Tibial nerve (tissue), 4 donors: ENCODE measurements at places on chromosomes 4 and X.

DNA sequence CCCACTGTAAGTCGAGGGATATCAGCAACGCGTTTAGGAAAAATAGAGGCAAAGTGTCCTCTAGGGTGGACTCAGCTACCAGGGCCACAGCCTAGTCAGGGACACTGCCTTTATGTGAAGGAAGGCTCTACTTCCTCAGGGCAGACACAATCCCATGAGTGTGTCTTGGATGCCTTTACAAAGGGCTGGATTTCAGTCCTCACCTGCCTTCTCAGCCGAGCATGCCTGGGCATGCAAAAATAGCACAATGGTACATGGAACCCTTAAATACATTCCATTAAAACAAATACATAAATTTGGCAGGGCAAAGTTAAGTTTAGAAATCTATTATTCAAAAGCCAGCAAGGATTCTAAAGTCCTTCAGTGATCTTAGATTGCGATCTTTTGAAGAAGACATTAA, 51.1 kb downstream of the DMD start:
- no peak for DNase-seq

DNA sequence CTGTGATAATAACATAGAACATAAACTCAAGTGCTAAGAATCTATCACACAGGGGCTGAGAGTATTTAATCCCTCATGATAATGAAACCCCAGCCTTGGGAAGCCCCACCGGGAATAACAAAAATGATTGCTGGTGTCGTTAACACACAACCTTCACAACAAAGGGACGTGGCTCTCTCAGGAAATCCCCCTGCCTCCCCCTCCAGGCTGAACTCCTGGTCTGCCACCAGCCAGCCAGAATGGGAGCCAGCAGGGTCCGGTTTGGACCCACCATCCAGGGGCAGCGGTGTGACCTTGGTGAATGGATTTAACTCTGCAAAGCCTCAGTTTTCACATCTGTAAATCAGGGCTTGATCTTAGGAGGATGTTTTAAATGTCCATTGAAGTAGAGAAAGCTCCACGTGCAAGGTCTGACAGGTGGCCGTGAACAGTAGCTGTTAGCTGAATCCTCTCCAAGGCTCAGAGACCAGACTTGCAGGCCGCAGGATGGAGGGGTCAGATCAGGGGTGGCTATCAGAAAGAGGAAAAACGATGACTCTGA, 46.5 kb downstream of the ABLIM2 start:
- DNase-seq, result no peak

- no peak for DNase-seq
Measured at GRCh38 chrX:44303119-44303518, 40.4 kb downstream of the EFHC2 start.

GRCh38 chr4:150078041-150078578, at the start of gene DCLK2:
Gene DCLK2 (plus strand): TSS chr4:150078445. CDS start chr4:150079028, 583 bp downstream.
- peak; percentile 17 for DNase-seq

DNA sequence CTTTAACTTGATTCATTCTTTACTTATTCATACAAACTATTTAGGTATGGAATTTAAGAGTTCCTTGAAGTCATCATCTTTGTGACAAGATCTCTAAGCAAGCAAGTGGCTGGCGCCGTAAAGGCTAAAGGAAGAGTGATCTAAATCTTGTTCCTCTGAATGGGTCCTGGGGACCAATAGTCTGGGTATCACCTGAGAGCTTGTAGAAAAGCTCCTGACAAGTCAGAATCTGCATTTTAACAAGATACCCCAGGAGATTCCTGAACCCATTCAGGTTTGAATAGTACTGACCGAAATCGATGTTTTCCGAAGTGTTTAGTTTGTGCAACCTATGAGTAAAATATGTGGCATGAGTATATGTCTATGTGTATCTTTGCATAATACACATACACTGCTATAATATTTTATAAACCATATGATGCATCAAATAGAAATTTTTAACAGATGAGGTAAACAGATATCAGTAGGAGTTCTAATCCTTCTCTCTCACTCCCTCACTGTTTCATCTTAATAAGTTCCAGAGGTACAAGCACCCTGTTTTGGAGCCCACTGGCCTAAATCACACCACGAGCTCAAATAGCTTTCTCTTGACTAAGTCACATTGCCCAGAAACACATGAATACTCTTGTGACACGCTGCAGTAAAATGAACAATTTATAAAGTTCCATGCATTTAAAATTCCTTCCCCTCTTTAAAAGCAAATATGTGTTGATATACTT, 170.0 kb downstream of the RELL1 start:
- no peak for DNase-seq

DNA sequence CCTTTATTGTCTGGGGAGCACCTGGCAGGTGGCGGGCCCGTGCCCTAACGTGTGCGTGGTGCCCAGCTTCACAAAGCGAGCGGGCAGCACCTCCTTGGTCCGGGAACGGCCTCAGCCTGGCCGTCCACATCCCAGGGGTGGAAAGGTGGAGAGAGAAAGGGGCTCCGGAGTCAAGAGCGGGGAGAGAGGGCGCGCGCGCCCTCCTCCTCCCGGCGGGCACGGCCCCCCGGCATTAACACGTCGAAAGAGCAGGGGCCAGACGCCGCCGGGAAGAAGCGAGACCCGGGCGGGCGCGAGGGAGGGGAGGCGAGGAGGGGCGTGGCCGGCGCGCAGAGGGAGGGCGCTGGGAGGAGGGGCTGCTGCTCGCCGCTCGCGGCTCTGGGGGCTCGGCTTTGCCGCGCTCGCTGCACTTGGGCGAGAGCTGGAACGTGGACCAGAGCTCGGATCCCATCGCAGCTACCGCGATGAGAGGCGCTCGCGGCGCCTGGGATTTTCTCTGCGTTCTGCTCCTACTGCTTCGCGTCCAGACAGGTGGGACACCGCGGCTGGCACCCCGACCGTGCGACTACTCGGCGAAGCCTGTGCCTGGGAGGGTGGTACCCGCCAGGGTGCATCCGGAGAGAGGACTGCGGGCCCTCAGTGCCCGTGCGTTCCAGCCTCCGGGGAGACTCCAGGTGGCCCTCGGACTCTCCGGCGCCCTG, at the start of gene KIT:
TSS of gene KIT (plus strand) at position 407 of the 701 bp plus-strand sequence. CDS start at position 465, 58 bp downstream.
- no peak for DNase-seq

- DNase-seq, result no peak
Measured at GRCh38 chrX:133586443-133586842, 171.2 kb upstream of the GPC4 start.

- DNase-seq, result no peak
Measured at GRCh38 chrX:139842326-139843185, 90.3 kb downstream of the ATP11C start.

GRCh38 chr4:102809190-102809589, 18.2 kb downstream of the UBE2D3 start:
- DNase-seq, result no peak

DNA sequence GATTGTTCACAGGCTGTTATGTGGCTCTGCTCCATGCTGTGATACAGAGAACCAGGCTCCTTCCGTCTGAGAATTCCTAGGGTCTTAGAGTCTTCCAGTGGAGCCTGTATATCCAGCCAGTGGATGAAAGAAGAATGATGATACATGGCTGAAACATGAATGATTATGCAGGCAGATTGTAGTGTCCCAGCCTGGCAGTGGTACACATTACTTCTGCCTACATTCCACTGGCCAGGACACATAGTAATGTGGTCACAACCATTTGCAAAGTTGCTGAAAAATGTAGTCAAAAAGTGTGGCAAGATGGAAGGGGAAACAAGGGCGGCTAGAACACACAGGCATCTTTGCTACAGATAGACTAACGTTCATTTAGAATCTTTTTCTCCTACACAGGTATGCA, 4.5 kb upstream of the GBA3 start:
- DNase-seq, result no peak
